Activated naive CD4-positive, alpha-beta T cell treated with anti-CD3 and anti-CD28 coated beads, Interleukin-2, amount 50 U/mL, for 72 hours (primary cell): ENCODE measurements at places on chromosomes 4 and X.

GRCh38 chrX:38837389-38837788 is 36.1 kb downstream of the MID1IP1 start:
- no peak for DNase-seq

- DNase-seq = no peak
Observed at GRCh38 chr4:20085156-20085555, 166.5 kb upstream of the SLIT2 start.

DNA sequence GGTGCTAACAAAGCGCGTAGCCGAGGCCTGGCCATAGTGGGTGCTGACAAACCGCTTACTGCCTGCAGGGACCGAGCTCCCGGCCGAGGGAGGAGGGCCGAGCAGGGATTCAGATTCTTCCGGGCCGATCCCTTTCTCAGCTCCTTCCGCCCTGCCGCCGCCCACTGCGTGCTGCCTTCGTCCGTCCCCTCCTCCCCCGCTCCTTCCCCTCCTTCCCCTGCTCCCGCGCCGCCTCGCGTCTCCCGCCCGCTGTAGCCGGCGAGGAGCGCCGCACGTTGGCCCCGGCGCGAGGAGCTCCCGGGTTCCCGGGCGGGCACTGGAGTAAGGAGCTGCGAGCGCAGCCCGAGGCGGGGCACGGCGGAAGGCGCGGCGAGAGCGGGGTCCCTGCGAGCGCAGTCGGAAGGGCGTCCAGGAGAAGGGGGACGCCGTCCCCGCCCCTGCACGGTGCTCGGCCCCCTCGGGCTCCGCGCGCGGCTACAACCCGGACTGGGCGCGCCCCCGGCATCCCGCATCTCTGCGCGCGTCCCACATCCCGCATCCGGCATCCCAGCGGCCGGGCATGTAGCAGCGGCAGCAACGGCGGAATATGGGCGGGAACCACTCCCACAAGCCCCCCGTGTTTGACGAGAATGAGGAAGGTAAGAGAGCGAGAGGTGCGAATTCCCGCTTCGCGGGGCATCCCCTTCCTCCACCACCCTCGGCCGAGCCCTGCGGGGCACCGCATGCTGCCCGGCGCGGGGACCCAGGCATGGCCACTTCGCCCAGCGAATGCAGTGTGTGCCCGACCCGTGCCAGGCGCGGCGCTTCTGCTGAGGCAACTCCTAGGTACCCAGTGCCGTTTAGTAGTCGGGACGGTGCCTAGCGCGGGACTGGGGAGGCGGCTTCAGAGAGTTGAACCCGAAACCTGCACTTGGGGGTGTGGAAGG is at the start of gene STK32B:
TSS of gene STK32B (plus strand) at position 203 of the 926 bp plus-strand sequence.
- DNase-seq = peak; percentile 9

- no peak for DNase-seq
Observed at GRCh38 chrX:80316526-80316925, 103.7 kb upstream of the TENT5D start.

GRCh38 chr4:132001542-132001941 is 1147.6 kb upstream of the PCDH10 start:
- DNase-seq = no peak

DNA sequence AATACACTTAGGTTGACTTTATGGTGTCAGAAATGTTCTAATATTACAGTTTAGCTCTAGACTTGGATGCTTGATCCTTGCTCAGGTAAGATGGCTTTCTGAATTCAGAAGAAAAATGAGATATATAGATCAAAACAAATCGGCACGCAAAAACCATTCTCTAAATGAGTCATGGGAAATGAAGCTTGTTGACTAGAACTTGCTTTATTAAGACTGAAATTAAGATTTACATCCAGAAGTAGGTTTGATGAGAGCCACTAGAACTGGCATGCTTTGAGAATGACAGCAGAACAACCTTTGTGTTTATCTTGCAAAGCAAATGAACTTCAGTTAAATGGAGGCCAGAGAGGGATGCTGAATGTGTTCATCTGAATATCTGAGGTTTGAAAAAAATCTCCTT is 304.9 kb upstream of the KLF3 start:
- DNase-seq = no peak

GRCh38 chr4:24368801-24369200 is 215.6 kb downstream of the DHX15 start:
- DNase-seq = no peak
